ENCODE measurements at places on chromosomes 3 and 15.

- H3K36me3 ChIP-seq, result peaks cover 53% of the 10 kb centered on the region
- peak overlapping the region; percentile 94 for H3K4me3 ChIP-seq
- no peak for DNase-seq
Measured at GRCh38 chr15:92883876-92884435, 16.2 kb upstream of the CHD2 start.

DNA sequence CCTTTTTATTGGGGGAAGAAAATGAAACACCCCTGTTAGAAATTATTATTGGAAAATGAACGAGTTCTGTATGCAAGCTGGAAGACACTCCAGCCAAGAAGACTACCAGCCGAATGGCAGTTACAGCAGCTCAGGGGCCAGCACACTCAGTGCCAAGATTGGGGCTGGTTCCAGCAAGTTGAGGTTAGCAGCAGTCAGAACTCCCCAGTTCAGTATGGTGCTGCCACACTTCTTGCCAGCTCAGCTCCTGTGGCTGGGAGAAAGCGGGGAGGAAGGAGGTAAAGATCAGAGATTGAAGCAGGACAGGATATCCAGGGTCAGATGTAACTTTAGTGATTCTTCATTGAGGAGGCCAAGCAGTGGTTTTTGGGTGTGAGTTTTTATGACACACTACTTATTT lies 280.2 kb upstream of the NR2E3 start:
- no peak for DNase-seq
- no peaks in the 10 kb centered on the region for H3K36me3 ChIP-seq
- H3K27ac ChIP-seq, result no peak overlapping the region

- no peaks in the 10 kb centered on the region for H3K27me3 ChIP-seq
- no peaks in the 10 kb centered on the region for H3K4me1 ChIP-seq
- no peak overlapping the region for H3K27ac ChIP-seq
Measured at GRCh38 chr3:28268989-28269388, 27.6 kb downstream of the CMC1 start.

- no peak for DNase-seq
- no peak overlapping the region for H3K27ac ChIP-seq
- no peaks in the 10 kb centered on the region for H3K27me3 ChIP-seq
- no peaks in the 10 kb centered on the region for H3K36me3 ChIP-seq
- H3K4me1 ChIP-seq, result peaks cover 1% of the 10 kb centered on the region
Measured at GRCh38 chr3:58574106-58574505, 3.1 kb downstream of the FAM107A start.

DNA sequence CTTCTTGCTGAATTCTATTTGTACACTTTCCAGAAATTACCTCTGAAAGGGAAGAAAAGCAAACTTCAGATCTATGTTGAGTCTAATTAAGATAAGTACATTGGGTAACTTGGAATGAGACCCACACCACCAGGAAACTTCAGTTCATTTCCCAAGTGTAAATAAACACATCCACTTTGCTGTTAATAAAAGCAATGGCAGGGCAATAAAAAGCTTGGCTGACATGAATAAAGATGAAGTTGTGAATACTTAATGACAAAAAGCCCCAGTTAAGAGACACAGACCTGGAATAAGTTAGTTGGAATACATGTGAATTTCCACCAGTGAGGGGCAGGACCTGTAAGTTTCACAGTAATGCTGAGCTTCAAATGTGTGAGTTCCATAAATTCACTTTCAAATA lies 83.3 kb downstream of the MEX3B start:
- no peaks in the 10 kb centered on the region for H3K36me3 ChIP-seq
- no peaks in the 10 kb centered on the region for H3K4me1 ChIP-seq
- no peak for DNase-seq
- H3K27me3 ChIP-seq, result no peaks in the 10 kb centered on the region
- no peak overlapping the region for H3K27ac ChIP-seq

- no peak for DNase-seq
- H3K27me3 ChIP-seq, result no peaks in the 10 kb centered on the region
- no peak overlapping the region for H3K4me3 ChIP-seq
- no peak overlapping the region for H3K27ac ChIP-seq
- H3K4me1 ChIP-seq, result peaks cover 9% of the 10 kb centered on the region
Measured at GRCh38 chr15:45113380-45113990, 487 bp downstream of the DUOX2 start.

- no peaks in the 10 kb centered on the region for H3K27me3 ChIP-seq
- H3K36me3 ChIP-seq, result no peaks in the 10 kb centered on the region
- peak; percentile 49 for DNase-seq
- no peak overlapping the region for H3K4me3 ChIP-seq
- no peak overlapping the region for H3K27ac ChIP-seq
Measured at GRCh38 chr3:99868311-99868646, 50.6 kb downstream of the CMSS1 start.

DNA sequence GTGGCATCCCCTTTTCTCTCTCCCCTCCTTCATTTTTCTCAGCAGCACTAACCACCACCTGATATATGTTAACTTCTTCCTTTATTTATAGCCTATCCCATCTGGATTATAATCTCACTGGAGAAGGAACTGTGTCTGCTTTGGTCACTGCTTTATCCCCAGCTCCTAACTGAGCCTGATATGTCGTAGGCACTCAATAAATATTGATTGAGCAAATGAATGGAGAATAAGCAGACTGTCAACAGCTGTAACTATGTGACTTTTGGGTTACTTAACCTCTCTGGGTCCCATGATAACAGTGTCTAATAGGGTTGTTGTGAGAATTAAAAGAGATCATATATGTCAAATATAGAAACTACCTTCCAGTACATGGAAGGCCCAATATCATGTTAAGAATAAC lies 127.9 kb downstream of the MECOM start:
- no peak overlapping the region for H3K4me3 ChIP-seq
- no peak for DNase-seq
- no peaks in the 10 kb centered on the region for H3K36me3 ChIP-seq
- H3K27me3 ChIP-seq, result no peaks in the 10 kb centered on the region
- no peak overlapping the region for H3K27ac ChIP-seq

DNA sequence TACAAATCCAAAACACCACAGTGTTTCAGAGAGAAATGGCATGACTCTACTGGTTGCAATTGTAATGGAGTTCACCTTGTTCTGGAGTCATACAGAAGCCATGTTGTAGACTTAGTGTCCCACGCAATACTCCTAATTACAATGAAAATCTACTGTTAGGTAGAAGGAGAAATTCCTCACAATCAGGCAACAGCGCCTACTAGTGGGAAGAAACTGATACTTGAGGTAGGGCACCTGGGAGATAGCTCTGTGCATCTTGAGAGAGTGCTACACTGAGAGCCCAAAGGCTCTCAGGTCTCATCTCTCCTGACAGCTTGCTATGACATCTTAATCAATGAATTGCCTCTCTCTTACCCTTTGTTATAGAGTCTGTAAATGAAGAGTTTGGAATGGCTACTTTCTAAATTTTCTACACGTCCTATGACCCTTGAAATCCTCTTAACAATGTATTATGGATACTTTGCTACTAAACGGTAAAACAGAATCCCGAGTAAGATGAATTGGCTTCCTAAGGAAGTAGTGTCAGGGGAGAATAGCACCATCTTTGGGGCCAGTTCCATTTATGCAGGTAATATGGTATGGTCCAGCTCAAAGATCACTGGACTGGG lies 422.7 kb upstream of the TPRG1 start:
- H3K27me3 ChIP-seq, result no peaks in the 10 kb centered on the region
- peak; percentile 94 for DNase-seq
- no peaks in the 10 kb centered on the region for H3K36me3 ChIP-seq
- H3K27ac ChIP-seq, result peak overlapping the region; percentile 97
- no peak overlapping the region for H3K4me3 ChIP-seq

DNA sequence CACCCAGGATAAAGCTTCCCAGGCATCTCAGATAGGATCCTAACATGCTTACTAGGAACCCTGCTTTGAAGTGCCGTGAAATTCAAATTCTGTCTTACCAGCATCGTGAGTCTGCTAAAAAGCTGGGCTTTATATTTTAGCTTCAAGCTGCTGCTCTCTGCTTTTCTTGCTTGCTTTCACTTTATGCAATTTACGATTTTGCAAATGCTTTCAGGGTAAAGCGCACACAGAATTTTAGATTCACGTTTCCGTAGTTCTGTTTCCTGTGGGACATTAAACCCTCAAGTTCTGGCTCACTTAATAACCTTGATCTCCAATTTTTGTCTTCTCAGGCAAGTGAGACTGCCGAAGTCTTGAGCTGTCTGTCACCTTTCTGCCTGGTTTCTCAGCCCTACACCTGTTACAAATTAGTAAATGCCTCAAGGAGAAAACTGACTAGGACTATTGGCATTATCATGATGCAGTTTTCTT lies 170.5 kb upstream of the TGFBR2 start:
- DNase-seq, result no peak
- H3K27ac ChIP-seq, result no peak overlapping the region
- H3K4me1 ChIP-seq, result no peaks in the 10 kb centered on the region
- no peaks in the 10 kb centered on the region for H3K27me3 ChIP-seq
- H3K4me3 ChIP-seq, result no peak overlapping the region

DNA sequence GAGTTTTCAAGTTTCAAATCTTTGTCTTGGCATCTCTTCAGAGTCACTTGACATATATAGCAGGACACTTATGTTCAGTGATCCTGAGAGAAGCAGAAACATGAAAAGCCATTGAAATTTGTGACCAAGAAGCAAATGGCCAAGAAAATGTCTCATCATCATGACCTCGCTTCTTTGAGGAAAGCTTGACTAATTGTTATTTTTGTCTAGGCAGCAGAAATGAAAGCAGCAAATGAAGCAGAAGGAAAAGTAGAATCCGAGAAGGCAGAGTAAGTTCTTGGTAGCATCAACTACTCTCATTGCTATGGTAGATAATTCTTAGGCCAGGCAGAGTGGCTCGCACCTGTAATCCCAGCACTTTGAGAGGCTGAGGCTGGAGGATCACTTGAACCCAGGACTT lies 127.7 kb upstream of the CHRM5 start:
- no peak overlapping the region for H3K27ac ChIP-seq
- H3K36me3 ChIP-seq, result no peaks in the 10 kb centered on the region
- no peaks in the 10 kb centered on the region for H3K27me3 ChIP-seq
- no peak overlapping the region for H3K4me3 ChIP-seq
- no peak for DNase-seq

DNA sequence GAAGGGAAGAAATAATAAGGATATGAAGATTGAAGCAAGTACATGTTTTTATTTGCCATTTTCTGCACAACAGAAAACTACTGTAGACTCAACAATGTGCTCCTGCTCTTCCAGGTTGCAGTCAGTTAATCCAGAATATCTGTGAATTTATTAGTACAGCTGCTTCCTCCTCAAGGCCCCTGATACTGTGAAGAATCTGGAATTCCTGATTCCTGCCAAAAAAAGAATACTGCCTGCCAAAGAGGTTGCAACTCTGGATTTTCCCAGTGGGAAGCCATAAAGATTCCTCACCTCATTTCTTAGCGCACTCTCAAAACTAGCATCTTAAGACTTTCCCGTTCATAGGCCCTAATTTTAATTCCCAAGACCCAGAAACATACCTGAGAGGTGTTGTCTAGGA lies 33.6 kb upstream of the LRRC3B start:
- DNase-seq, result no peak
- H3K4me3 ChIP-seq, result no peak overlapping the region
- no peaks in the 10 kb centered on the region for H3K4me1 ChIP-seq
- no peak overlapping the region for H3K27ac ChIP-seq
- no peaks in the 10 kb centered on the region for H3K27me3 ChIP-seq

- no peak overlapping the region for H3K27ac ChIP-seq
- DNase-seq, result no peak
- H3K36me3 ChIP-seq, result no peaks in the 10 kb centered on the region
- no peaks in the 10 kb centered on the region for H3K27me3 ChIP-seq
- H3K4me1 ChIP-seq, result peaks cover 17% of the 10 kb centered on the region
- no peak overlapping the region for H3K4me3 ChIP-seq
Measured at GRCh38 chr3:129937717-129938116, 36.8 kb upstream of the TRH start.

DNA sequence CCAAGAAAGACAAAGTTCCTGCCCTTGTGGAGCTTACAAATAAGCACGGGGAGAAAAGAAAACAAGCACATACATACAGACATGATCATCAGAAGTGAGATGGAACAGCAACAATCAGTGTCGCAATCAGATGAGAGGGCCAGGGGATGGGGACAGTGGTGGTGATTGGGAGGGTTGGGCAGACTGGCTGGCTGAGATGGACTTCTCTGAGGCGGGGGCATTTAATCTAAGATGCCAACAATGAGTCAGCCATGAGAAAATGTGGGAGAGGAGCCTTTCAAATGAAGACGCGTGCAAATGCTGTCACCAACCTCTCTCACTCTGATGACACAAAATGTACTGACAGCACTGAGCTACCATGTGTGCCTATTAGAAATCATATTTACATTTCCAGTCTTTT lies 81.4 kb downstream of the NCEH1 start:
- no peaks in the 10 kb centered on the region for H3K4me1 ChIP-seq
- no peaks in the 10 kb centered on the region for H3K36me3 ChIP-seq
- no peak for DNase-seq
- H3K4me3 ChIP-seq, result no peak overlapping the region
- no peak overlapping the region for H3K27ac ChIP-seq

GRCh38 chr15:32729700-32730395 lies 12.0 kb downstream of the GREM1 start:
- no peaks in the 10 kb centered on the region for H3K36me3 ChIP-seq
- H3K27me3 ChIP-seq, result no peaks in the 10 kb centered on the region
- DNase-seq, result no peak
- no peak overlapping the region for H3K27ac ChIP-seq
- H3K4me3 ChIP-seq, result no peak overlapping the region

DNA sequence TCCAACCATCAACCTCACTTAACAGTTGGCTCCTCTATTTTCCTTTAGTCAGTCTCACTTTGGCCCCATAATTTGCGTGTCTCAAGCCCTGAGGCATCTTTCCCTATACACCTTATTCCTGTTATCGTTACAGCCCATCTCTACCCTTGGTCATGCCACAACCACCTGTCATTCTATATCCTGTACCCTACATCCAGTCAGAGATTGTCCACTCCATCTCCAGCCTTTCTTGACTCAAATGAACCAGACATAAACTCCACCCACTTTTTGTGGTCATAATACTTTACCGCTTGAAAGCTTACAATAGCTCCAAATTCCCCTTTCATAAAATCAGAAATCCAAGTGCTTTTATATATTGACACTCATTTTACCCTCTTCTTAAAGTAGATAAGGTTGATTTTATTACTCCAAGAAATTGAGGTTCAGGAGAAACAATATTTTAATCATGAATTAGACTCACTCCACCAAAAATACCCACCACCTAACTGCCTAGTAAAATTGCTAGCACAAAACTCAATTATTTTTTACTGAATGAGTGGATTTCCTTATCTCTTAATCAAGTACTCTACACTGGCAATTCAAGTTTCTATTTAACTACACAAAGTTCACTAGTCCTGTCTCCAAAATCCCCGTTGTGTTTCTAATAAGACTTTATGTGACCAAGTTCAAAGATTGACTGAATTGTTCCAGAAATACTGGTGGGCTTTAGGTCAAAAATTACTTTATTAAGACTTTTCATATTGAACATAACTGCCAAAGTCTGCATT lies 9.1 kb downstream of the CCR4 start:
- no peaks in the 10 kb centered on the region for H3K4me1 ChIP-seq
- H3K36me3 ChIP-seq, result no peaks in the 10 kb centered on the region
- DNase-seq, result no peak
- H3K4me3 ChIP-seq, result no peak overlapping the region
- H3K27ac ChIP-seq, result no peak overlapping the region

- H3K27me3 ChIP-seq, result no peaks in the 10 kb centered on the region
- H3K27ac ChIP-seq, result no peak overlapping the region
- no peak overlapping the region for H3K4me3 ChIP-seq
- H3K4me1 ChIP-seq, result no peaks in the 10 kb centered on the region
- no peak for DNase-seq
- H3K36me3 ChIP-seq, result no peaks in the 10 kb centered on the region
Measured at GRCh38 chr15:59457103-59457502, 19.1 kb downstream of the FAM81A start.

All from Karpas-422 (cell line).